ENCODE measurements at places on chromosomes 12 and 14. TPM values are rescaled to one million over a fixed set of nuclear protein-coding genes. Genes with fewer than 3 reads are reported as not detected.

Gene TBK1
- 19.8 TPM for total RNA-seq

Gene CLEC7A
- total RNA-seq, result not detected

Gene GZMH
- not detected for total RNA-seq

Gene PPP1R36
- total RNA-seq, result 1.1 TPM

Gene KRT72
- not detected for total RNA-seq

Gene KRT82
- total RNA-seq, result not detected

Gene IFNG-AS1
- not detected for total RNA-seq

Gene OAS3
- 1.3 TPM for total RNA-seq

Gene ATP5F1B
- 608 TPM for total RNA-seq

Gene GARIN6
- total RNA-seq, result not detected

Gene SIX1
- total RNA-seq, result 6.5 TPM

Gene KRT75
- 7.3 TPM for total RNA-seq

Gene ARHGDIB
- 1.2 TPM for total RNA-seq

Gene LRP1-AS
- total RNA-seq, result not detected

Gene PLA2G1B
- total RNA-seq, result not detected

Gene KTN1
- total RNA-seq, result 173 TPM

Gene TMEM63C
- 0.79 TPM for total RNA-seq

Gene FAIM2
- total RNA-seq, result 0.53 TPM

Gene AMIGO2
- total RNA-seq, result 3.7 TPM

Gene EPYC
- total RNA-seq, result not detected

Gene MAP3K9
- 13.8 TPM for total RNA-seq

Gene SERPINA1
- total RNA-seq, result 0.26 TPM

Gene PYGL
- 94.2 TPM for total RNA-seq

Gene MANSC1
- total RNA-seq, result 2.6 TPM

Gene LARP4
- total RNA-seq, result 28.3 TPM

All from bronchial epithelial cell (primary cell).